ENCODE measurements at places on chromosomes 6 and 20.
A peak's percentile ranks its signal among the peaks of the same experiment; 100 is the strongest.

- no peak for DNase-seq
These were observed 695 bp downstream of the ARHGAP18 start for GRCh38 chr6:129709196-129709768.

- DNase-seq = no peak
These were observed 3.0 kb downstream of the CEP250 start for GRCh38 chr20:35458388-35458787.

DNA sequence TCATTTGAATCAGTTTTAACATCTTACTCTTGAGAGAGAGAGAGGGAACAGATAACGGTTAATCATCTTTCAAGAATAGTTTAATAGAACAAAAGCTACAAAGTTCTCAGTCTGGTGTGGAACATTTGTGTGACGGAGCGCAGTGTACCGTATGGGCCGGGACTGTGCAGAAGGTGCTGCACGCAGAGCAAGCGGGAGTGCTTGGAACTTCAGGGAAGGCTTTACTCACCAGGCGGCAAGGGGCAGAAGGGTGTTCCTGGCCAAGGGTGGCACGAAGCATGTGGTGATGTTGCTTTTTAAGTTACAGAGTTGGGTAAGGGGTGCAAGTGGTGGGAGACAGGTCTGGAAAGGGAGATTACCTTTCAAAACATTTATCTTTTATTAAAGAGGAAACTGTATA, 95.7 kb downstream of the TULP4 start:
- DNase-seq = no peak

DNA sequence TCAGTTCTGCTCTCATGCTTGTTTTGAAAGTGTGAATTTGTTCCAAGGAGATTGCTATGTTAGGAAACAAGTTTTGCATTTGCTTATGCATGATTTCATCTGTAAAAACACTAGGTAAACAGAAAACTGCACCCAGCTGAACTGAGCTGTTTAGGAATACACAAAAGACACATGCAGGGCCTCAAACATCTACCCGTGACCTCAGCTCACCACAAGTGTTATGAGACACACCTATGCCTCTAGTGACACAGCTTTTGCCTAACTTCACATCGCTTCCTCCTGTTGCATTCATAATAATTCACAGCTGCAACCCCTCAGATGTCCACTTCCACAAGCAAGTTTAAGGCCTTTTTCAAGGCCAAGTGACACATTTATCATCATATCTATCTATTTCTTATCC, 98.0 kb upstream of the SLC24A3 start:
- DNase-seq = no peak

DNA sequence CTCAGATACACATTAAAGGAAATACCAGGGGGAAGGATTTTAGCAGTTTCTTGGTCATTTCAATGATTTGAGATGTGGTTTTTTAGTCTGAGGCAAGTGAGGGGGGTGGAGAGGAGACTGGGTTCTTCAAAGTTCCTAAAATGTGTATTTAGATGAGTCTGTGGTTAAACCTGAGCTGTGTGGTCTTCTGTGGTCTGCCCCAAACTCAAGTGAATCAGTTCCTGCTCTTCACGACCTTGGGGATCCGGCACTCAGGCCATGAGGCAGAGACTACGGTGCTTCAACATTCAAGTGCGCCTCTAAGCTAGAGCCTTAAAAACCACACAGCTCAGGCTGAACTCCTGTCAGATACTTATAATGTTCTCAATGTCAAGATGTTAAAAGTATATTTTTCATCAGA, 406.7 kb downstream of the LMBRD1 start:
- no peak for DNase-seq

DNA sequence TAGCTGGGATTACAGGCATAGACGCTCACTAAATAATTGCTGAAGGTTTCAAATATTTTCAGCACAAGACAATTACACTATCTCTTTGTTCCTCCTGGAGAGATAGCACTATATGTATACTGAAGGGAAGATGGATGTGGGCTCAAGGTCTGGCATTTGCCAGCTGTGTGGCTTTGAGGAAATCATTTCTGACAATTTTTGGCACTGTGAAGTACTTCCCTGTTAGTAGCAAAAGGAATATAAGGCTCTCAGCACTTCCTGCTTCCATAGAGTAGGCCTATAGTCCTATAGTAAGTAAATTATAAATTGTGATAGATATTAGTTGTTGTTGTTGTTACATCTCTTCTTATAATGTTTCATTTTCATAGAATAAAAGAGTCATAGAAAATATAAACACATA, 271.1 kb downstream of the SAMD5 start:
- DNase-seq = no peak

- peak; percentile 25 for DNase-seq
These were observed 9.7 kb upstream of the TNFRSF6B start for GRCh38 chr20:63686492-63687321.

DNA sequence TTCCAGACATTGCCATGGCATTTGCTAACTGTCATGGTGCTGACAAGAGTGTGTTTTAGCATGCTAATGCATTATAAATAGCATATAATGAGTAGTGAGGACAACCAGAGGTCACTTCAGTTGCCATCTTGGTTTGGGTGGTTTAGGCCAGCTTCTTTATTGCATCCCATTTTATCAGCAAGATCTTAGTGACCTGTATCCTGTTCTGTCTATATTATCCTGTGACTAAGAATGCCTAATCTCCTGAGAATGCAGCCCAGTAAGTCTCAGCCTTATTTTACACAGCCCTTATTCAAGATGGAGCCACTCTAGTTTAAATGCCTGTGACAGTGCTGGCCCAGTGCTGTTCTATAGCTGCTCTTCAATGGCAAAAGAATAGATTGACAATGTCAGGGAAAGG, 781.0 kb upstream of the ADGRB3 start:
- DNase-seq = no peak

- no peak for DNase-seq
These were observed 79.4 kb downstream of the SAMD5 start for GRCh38 chr6:147587907-147588306.

DNA sequence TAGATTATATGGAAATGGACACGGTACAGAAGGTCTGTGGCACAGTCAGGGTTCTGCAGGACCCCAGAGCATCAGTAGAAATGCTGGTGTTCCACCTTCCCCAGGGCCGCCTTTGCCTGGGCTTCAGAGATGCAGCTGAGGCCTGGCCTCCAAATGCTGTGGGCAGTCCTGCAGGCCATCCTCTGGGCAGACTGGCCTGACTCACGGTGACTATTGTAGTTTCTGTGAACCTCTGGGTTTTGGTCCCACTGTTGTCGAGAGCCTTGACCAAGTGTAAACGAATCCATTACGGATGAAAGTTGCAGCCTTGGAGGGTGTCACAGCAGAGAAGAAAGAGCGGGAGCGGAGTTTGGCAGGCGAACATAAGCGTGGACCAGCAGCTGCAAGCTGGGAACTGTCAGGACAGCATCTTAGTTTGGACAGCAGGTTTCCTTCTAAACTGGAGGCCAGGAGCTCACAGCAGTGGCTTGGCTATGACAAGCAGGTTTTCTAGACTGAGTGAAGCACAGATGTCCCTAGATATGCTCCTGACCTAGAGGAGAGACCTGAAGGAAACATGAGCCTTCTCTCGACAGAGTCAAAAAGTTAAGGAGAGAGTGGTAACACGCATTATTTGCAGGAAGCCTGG, 46.2 kb upstream of the BCLAF1 start:
- DNase-seq = no peak

- peak; percentile 50 for DNase-seq
These were observed 92.0 kb downstream of the ATXN1 start for GRCh38 chr6:16669227-16669626.

- DNase-seq = no peak
These were observed 10.9 kb downstream of the CCM2L start for GRCh38 chr20:32021091-32021490.

GRCh38 chr6:35677456-35677855, 11.3 kb downstream of the FKBP5 start:
- DNase-seq = no peak

DNA sequence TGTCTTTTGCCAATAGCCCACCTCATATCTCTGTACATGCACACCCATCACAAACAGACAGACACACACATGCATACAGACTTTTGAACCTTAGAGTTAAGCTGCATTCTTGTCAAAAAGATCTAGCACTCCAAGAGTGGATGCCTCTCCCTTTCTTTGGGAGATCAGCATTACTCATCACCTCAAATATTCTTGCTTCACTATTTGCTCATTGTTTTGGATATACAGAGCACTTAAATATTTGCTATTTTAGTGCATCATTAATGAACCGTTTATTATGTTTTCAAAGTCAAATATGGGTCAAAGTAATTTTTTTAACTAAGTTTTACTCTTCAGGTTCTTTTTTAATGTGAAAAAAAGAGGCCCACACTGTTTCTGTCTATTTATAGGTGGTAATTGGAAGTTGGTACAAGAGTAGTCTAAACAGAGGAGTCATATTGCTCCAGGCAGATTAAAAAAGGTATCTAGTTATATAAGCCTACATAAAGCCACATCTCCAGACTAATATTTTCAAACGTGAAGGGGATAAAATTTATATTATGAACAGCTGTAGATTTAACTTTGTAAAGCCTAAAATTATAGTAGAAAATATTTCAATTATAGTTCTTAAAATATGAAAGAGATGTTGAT, 102.6 kb downstream of the FLRT3 start:
- no peak for DNase-seq

GRCh38 chr6:105949869-105950268, 136.3 kb upstream of the PRDM1 start:
- DNase-seq = no peak

DNA sequence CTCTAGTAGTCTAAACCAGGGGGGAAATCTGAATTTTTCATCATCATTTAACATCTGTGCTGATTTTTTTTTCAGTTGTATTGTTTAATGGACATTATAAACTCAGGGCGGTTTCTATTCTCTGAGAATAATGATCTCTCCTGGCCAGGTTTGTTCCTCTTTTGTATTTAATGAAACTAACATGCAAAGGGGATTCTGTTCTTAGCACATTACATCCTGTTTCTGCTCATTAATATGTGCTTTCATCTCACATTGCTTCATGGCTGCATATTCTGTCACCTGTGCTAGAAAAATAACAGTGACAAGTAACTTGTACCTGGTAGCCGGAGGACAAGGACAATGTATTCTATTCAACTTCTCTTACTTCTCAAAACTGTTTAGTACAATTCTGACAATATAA, 806 bp downstream of the HLA-DOB start:
- DNase-seq = no peak

DNA sequence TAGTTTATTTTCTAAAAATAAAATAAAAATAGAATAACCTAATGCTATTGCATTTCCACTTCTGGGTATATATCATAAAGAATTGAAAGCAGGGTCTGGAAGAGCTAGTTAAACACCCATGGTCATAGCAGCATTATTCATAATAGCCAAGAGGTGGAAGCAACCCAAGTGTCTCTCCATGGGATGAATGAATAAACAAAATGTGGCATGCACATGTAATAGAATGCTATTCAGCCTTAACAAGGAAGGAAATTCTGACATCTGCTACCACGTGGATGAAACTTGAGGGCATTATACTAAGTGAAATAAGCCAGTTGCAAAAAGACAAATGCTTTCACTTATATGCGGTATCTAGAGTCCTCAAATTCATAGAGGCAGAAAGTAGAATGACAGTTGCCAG, 130.8 kb downstream of the TIAM2 start:
- DNase-seq = no peak

DNA sequence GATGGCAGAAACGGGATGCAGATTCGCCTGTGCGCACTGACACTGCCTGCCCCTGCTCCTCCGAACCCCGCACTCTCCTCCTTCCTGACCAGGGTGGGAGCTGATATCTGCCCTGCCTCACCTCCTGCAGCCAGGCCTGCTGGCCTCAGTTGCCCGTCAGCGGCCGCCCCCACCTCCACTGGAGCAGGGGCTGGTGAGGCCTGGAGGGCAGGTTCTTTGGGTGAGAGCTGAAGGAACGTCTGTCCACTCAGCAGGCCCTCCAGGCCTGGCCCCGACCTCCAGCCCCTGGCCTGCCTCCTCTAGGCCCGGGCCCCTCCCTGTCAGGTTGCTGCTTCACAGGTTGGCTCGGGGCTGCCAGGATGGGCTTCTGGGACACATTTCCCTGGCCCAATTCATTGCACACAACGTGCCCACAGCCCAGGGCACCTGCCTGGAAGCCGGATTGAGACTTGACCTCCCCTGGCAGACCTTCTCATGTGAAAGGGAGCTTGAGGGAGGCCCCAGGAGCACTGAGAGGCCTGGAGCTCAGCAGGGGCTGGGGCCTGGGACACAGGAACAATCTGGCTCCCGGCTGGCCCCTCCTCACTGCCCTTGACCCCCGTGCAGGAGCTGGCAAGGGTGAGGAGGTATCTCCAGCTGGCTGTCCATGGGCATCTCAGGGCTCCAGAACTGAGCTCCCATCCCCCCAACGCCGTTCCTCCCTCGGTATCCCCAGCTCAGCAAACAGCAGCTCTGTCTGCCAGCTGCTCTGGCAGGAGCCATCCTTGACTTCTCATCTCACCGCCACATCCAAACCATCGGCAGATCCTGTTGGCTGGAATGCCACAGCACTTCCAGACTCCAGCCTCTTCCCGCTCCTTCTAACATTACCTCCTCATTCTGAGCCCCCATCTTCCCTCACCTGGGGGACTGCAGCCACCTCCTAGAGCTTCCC, 39.5 kb downstream of the SPDEF start:
- no peak for DNase-seq

DNA sequence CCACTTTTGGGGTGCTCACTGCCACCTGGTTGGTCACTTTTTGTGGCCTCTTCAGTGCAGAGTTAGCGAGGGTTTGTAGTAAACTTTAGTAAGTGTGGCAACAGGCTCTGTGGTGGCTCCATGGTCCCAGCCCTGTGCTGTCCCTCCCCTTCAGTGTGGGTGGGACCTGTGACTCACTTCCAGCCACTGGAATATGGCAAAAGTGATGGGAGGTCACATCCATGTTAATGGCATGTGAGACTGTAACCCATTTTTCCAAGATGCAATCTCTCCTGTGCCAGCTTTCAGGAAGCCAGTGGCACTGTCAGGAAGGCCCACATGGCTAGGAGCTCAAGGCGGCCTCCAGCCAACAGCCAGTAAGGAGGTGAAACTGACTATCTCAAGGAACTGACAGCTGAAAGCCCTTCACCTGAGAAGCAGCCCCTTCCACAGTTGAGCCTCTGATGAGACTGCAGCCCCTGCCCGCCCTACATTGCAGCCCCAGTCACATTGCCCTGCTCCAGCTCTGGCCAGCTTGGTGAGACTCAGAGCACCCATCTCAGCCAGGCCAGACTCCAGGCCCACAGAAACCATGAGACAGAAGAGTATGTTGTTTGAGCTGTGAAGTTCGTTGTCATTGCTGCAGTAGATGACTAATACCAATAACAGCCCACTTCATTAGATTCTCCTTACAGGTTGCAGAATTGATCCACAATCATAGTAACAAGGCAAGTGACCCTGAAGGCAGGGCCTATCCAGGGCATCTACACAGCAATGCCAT, 13.1 kb upstream of the CST7 start:
- DNase-seq = no peak

Data from stimulated activated CD8-positive, alpha-beta memory T cell treated with anti-CD3 and anti-CD28 coated beads, Interleukin-12 subunit alpha, Interleukin-12 subunit beta, amount 100 ng/mL, for 4 hours (primary cell).